ENCODE measurements at places on chromosomes 1 and 21.
A peak's percentile ranks its signal among the peaks of the same experiment; 100 is the strongest.

DNA sequence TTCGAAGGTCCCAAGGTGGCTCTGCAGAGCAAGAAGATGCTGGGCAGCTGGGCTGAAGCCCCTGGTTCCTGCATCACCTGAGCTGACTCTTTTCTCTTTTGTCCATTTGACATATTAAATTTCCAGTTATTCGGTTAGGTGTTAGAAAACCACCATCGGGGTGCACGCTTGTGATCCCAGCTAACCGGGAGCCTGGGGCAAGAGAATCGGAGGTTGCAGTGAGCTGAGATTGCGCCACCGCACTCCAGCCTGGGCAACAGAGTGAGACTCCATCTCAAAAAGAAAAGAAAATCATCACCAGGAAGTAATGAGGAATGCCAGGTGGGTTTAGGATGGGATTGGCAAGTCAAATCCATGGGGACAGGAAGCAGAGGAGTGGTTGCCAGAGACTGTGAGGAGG is 76.3 kb upstream of the ZC3H12A start:
- DNase-seq = no peak

DNA sequence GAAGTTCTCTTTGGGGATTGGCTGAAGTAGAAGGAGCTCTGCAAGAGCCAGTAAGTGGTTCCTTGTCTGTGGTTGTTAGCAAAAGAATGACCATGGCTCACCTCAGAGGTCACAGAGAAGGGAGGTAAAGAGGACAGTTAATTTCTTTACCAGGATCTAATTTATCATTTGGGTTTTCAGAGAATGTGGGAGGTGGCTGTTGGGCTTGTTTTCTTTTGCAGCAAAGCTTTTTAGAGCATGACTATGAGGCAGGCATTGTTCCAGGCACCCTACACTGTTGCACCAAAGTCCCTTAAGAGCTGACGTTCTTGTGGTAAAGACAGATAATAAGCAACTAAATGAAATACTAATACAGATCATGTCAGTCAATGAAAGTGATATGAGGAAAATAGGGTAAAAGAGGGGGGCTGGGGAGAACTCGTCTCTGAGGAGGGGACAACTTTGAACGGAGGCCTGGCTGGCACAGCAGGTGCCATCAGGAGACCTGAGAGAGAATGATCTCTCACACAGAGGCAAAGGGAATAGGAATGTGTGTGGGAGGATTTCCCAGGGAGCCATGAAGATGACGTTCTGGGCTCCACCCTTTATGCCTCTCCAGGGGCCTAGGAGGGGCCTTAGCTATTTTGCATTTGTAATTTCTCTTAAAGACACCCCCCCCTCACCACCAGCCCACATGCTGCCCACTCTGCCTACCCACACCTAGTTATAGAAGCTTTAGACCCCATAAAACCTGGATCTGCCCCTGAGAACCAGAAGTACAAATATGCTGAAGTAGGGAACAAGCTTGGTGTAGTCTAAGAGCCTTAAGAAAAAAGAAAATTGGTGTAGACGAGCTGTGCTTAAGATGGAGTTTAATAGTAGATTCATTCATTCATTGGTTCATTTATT is 177.5 kb downstream of the ROR1 start:
- no peak for DNase-seq

- peak; percentile 86 for DNase-seq
Measured at GRCh38 chr1:10510520-10511493, 36.1 kb downstream of the PEX14 start.

DNA sequence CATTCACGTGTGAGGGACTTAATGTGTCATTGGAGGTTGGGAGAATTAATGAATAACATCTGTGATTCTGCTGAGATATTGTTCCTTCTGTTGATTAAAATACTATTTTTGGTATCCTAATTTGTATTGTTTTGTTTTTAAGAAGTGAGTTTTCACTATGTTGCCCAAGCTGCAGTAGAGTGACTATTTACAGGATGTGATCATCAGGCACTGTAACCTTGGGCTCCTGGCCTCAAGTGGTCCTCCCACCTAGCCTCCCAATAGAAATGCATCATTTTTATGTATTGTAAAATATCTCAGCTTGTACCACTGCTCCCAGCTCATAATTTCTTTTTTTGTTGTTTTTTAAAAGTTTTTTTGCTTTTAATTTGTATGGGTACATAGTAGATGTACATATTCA is 14.3 kb downstream of the ALG6 start:
- DNase-seq = no peak

DNA sequence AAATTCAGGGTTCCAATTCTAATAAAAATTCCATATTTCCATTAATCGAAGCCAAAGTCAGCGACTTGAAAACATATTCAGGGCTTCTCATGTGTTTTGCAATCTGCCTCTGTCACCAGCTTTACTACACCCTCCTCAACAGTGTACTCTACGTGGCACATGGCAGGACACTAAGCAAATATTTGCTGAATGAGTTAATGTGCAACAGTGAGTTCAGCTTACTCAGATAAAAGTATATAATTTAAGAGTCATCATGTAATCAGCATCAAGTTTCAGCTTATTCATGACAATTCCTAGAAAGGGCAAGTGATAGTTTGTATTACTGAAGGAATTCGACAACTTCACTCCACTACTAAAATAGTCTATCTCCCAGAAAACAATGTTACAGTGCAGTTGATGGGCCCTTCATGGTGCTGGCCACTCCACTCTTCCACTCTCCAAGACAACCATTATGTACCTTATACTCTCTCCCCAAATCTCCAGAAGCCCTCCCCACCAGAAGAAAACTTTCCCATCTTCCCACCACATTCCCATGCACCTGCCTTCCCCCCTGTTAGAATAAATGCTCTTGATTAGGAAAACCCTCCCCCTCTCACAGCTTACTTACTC is 97.3 kb downstream of the TTLL7 start:
- DNase-seq = no peak

GRCh38 chr1:205800981-205801703 is 11.9 kb downstream of the SLC41A1 start:
- no peak for DNase-seq

DNA sequence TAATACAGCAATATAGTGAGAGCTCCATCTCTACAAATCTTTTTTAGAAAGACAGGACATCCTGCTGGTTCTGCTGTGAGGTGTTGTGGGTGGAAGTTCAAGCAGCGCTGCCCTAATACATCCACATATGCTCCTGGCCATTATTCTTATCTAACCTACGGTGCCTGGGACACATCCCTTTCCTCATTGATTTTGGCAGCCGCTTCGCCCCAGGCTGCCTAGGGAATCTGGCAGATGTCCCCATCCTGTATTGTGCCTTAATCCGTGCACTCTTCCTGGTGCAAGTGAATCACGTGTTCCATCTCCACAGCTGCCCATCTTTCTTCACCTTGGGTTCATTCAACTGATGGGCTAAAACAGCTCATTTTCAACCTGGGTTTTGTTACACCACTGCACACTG is 3.1 kb upstream of the UBE2G2 start:
- no peak for DNase-seq

- no peak for DNase-seq
Measured at GRCh38 chr1:206909883-206910318, 11.8 kb downstream of the FCMR start.

DNA sequence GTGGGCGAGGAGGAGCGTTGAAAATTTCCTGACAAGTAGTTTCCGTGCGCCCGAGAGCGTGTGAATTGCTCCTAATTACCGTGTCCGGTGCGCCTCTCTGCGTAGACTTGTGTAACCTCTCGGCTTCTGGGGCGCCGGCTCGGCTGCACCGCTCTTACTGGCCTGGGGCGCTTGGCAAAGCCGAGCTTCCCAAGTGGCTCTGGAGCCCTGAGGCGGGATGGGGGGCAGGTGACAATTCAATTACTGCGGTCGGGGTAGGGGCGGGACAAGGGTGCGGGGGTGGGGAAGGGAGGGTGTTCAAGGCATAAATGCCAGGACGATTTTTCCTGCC is 392 bp upstream of the DMRTA2 start:
- DNase-seq = no peak

- DNase-seq = no peak
Measured at GRCh38 chr1:162943622-162944021, 82.6 kb upstream of the CCDC190 start.

DNA sequence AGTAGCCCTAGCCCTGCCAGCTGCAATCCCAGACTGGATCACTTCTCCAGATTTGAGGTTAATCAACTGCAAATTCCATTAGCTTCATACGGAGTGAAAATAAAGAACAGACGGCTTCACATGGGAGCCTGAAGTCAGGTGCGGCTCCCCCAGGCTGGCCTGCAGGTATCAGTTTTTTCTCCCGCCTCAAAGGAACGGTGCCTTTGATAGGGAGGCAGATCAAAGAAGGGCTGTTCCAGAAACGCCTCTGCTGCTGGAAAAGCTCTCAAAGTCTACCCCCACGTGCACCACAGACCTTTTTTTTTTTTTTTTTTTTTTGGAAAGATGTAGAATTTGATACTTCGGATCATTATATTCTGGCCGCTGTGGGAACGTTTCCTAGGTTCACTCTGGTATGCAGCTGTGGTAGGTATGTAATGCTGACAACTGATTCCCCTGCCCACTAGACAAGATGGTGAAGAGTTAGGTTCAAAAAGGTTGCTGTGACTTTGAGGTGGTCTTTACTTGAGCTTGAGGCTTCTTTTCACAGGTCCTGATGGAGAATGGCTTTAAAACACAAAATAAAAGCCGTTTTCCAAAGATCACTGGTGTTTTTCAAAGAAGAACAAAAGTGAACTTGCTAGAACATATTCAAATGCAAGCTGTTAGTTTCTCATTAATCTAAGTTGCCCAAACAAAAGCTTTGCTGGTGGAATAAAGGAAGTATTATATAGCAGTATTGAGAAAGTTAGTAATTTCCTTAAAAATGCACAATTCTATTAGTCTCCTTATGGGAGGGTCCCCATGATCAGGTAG is 189.0 kb upstream of the NFIA start:
- DNase-seq = no peak

GRCh38 chr1:57874418-57874877 is 450.6 kb upstream of the DAB1 start:
- no peak for DNase-seq

DNA sequence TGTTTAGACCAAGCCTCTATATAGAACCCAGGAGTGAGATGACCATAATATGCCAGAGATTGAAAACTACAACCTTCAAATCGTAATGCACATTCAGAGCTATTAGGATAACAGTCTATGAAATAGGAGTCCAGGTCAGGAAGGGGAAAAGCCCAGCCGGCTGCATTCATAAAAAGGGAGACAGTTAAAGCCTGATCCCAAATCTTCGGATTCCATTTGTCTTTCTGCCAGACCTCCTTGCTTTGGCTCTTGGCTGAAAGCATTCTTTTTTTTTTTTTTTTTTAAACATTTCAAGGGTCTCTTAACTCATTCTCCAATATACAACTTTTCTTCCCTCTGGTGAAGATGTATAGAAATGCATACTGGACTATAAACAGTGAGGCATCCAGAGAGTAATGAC is 81.1 kb downstream of the NTPCR start:
- DNase-seq = no peak

- no peak for DNase-seq
Measured at GRCh38 chr1:175555266-175555665, 188.1 kb downstream of the TNR start.

DNA sequence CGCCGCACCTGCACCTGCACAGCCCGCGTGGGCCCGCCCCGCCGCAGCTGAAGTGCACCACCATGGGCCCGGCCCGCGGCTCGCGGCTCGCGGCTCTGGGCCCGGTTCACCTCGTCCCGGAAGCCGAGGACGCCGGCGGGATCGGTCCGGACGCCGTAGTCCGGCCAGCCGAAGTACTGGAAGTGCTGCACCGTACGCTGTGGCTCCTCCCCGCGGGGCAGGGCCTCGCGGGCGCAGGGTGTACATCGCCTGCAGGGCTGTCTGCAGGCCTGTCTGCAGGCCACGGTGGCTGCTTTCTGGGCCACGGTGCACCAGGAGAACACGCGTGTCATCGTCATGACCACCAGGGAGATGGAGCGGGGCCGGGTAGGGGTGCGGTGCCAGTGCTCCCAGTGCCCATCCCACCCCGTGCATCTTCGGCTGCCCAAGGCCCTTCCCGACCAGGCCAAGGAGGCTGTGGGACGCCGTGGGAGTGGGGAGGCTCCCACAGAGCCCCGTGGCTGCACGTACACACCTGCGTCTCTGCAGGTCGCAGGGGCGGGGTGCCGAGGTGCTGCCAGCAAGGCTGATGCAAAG is 6.7 kb downstream of the RNF223 start:
- no peak for DNase-seq

DNA sequence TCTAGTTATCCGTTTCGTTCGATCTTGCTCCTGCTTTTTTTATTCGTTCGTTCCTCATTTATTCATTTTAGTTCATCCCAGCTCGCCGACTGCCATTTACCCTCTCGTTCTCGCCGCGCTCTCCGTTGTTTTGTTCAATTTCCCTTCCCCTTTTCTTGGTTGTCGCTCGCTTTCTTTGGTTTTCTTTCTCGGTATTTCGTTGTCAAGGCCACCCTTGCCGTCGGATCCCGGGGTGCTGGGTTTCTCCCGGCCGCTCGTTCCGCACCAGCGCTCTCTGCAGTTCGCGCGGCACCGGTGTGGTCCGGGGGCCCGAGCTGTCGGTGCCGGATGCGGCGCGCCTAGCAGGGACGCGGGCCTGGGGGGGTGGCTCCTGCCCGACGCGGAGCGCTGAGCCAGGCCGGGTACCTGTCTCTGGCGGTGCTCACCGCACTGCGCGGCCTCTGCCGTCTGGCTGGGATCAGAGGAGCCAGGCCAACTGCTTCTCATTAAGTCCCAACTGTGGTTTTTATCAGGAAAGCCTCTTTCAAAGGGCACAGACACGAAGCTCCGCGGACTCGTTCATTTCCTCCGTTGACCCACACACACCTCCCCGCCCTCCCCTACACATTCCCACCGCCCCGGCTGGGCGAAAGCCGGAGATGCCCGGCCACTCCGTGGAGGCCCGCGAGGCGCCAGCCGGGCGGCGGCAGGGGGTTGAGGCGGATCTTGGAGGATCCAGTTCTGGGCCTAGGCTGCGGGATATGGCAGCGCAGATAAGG is 1.6 kb downstream of the ALX3 start:
- DNase-seq = no peak

GRCh38 chr1:229437443-229437842 is 3.5 kb upstream of the ACTA1 start:
- DNase-seq = no peak

DNA sequence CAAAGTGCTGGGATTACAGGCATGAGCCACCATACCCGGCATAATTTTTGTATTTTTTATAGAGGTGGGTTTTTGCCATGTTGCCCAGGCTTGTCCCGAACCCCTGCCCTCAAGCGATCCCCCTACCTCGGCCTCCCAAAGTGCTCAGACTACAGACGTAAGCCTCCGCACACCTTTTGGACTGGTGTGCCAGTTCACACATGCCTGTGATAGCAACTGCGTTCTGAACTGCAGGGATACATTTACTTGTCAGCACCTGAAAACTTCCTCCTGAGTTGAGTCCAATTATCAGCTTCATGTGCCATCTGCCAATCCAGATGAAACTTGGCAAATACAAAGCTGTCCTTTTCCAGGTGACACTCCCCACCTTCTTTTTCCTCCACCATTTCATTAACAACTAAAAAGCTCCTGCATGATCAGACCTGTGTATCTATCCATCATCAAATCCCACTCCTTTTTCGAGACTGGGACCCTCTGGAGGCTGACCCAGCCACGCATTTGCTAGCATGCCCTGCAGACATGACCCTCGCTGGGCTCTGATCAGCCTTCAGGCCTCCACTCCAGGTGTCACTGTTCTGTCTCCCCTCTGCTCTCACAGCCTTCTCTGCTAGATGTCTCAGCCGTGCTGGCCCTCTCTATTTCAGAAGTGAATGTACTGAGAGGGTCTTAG is 2.1 kb upstream of the DEGS1 start:
- no peak for DNase-seq

Measured in GM12878 (cell line).